Stimulated activated CD4-positive, alpha-beta T cell treated with anti-CD3 and anti-CD28 coated beads, Interleukin-4, amount 100 ng/mL, for 48 hours (primary cell): ENCODE measurements at places on chromosomes 12 and 14.

- no peak for DNase-seq
These were observed 39.4 kb upstream of the PPP1CC start for GRCh38 chr12:110782094-110782493.

GRCh38 chr12:21551841-21552465, 25.9 kb downstream of the SPX start:
- no peak for DNase-seq

DNA sequence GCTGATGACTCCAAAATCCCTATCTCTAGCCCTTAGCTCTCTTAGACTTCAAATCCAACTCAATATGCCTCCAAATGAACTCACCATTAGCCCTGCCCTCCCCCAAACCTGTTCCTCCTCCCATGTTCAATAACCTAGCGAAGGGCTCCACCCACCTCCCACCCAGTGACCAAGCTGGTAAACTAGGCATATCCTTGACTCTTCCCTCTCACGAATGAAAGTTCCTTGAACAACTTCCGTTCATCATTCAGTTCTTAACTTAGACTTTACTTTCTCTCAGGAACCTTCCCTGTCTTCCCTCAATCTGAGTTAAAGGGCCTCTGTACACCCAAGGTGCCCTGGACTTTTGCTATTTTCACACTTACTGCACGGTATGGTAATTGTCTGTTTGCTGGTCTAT, 1.9 kb upstream of the KLHDC1 start:
- no peak for DNase-seq

- DNase-seq: no peak
These were observed 377.4 kb downstream of the NAV3 start for GRCh38 chr12:78208092-78208491.

DNA sequence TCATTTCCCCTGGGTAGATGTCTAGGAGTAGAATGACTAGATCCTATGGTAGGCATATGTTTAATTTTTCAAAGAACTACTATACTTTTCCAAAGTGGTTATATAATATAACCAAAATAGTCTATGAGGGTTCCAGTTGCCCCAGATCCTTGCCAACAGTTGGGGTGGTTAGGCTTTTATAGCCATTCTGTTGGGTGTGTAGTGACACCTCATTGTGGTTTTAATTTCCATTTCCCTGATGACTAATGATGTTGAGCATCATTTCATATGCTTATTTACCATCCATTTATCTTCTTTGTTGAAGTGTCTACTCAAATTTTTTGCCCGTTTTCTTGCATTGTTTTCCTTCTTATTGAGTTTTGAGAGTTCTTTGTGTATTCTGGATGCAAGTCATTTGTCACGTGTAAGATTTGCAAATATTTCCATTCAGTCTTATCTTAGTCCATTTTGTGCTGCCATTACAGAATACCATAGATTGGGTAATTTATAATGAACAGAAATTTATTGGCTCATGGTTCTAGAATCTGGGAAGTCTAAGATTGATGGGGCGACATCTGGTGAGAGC, 4.7 kb downstream of the SYNE2 start:
- no peak for DNase-seq

DNA sequence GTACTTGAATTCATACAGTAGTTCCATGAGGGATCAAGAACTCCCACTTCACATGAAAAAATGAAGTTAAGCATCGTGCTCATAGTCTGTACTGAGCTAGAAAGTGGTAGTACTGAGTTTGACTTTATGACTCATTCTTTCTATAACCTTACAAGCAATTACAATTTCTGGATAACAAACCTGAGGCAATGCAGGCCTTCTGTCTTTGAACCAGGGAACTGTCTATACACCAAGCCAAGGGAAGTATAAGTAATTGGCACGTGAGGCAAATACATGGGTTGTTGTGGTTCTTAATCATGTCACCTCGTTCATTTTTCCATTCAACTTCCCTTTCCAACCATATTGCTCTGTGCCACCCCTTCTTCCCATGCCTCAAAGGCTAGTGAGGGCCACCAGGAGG, 16.8 kb downstream of the GNS start:
- no peak for DNase-seq

- DNase-seq: no peak
These were observed 544.2 kb downstream of the ETNK1 start for GRCh38 chr12:23169012-23169695.

DNA sequence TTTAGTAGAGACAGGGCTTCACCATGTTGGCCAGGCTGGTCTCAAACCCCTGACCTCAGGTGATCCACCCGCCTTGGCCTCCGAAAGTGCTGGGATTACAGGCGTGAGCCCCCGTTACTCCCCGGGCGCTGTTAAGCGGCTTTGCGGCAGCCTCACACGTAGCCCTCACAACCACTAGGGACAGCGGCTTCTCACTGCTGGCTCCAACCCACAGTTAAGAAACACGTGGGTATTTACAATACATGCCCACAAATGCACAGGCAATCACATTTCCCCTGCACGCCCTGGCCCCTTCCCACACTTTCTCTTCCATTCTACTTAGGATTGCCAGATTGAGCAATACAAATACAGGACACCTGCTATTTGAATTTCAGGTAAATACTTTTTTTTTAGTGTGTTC, 37.0 kb upstream of the EIF5 start:
- no peak for DNase-seq

DNA sequence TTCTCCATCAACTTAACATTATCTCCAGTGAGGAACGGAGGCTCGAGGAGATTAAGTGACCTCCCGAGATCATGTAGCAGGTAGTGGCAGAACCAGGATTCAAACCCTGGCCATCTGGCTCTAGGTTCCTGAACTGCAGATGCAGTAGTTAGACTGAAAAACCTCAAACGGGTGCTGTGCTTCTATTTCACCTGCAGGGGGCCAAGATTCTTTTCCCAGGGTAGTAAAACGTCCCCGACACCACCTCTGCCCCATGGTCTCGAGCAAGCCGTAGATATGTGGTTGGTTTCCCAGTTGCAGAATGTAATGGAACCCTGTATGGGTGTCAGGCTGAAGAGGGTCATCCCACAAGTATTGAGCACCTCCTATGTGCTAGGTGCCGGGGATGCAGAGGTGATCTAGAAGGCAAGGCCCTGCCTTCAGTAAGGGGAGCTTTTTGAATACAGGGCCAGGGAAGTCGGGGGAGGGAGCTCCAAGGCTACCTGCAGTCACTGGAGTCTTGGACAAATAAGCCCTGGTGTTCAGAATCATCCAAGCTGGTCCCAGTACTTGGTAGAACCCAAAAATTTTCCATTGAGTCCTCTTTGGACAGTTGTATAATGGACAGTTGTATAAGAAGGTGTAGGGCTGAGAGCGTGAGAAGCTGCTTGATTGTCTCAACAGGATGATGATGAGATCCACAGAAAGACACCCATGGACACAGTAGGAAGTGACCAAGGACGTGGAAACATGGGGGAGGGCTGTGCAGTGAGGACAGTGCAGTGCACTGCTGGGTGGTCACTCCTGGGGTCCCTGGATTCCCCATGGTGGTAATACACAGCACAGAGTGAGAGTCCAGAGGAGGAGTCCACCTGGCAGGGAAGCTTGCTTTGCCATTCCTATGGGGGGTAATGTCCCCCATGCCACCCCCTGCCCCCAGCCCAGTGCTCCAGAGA, 197.2 kb downstream of the CHST11 start:
- DNase-seq: no peak

GRCh38 chr12:2494486-2495192, 300.1 kb upstream of the FKBP4 start:
- no peak for DNase-seq

DNA sequence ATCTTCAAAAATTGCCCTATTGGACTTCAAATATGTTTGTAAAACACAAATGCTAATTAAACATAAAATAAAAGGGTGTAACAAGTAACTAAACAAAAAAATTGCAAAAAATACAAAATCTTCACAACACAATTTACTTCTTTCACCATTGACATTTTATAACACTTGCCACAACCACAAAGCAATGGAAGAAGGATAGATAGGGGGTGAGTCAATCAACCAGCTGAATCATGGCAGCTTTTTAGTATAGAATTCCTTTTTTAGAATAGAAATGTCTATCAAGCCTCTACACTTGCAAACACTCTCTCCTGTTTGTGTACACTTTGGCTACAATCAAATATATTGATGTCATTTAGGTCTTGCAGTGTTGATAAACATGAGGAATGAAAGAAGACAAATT, 232.7 kb downstream of the SLC16A7 start:
- no peak for DNase-seq

DNA sequence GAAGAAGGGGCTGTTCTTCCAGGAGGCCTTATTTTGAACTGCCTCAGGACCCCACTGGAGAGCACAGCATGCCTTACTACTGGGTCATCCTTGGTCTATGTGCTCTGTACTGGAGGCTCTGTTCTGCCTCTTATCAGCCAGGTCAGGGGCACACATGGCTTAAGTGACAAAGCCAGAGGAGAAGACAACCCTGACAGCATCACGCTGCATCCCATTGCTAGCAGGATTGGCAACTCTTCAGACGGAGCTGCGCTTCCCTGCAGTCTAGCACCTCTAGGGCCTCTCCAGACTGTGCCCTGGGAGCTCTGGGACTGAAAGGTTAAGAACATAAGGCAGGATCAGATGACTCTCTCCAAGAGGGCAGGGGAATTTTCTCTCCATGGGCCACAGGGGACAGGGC, 17.3 kb upstream of the TIGAR start:
- no peak for DNase-seq

DNA sequence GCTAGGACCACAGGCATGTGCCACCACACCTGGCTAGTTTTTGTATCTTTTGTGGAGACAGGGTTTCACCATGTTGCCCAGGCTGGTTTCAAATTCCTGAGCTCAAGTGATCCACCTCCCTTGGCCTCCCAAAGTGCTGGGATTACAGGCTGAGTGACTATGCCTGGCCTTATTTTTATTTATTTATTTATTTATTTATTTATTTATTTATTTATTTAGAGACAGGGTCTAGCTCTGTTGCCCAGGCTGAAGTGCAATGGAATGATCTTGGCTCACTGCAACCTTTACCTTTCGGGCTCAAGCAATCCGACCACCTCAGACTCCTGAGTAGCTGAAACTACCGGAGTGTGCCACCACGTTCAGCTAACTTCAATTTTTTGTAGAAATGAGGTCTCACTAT, 117.0 kb upstream of the MAX start:
- DNase-seq: no peak

DNA sequence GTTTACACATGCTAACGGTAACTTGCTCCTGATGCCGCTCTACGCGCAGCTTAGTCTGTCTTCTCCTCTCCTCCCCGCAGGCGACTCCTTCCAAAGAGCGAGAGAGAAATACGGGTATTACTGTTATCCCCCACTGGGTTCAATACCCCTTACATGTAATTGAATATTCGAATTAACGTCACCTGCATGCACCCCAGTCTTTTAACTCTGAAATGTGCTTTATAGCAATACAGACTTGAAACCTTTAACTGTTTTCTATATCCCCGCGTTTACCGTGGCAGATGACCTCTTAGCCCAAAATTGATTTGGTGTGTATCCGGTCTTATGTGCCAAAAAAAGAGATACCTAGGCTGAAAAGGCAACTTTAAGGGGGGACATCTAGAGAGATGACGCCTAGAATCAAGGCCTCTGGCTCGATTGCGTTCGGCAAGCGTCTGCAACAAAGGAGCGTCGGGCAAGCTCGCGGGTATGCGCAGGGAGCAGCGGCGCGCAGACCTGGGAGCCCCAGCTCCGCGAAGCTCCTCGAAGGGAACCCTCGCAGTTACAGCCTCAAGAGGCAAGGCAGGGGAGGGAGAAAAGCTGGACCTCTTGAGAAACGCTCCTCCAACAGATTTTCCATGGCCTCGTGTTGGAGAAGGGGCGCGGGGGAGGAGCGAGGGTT, 6.8 kb upstream of the FOXG1 start:
- no peak for DNase-seq

DNA sequence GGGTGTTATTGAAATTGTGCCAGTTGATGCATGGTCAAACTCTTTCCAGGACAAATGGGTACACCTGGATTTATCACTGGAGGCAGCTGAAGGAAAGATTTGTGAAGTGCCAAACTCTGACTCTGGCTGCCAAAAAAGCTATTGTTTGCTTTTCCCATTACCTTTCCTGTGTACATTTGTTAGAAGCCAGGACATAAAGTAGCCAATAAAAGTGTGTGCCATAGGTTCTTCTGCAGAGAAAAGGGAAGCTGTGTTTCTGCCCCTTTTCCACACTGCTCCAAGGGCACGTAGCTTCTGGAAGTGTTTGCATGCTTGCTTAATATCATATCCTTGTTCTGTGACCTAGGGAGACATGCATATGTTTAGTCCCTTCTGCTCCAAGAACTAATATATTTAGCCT, 1114.4 kb downstream of the SLC16A7 start:
- DNase-seq: no peak

GRCh38 chr14:42079911-42080310, 473.2 kb downstream of the LRFN5 start:
- no peak for DNase-seq

- DNase-seq: no peak
These were observed 11.8 kb upstream of the CD27 start for GRCh38 chr12:6432991-6433390.

- no peak for DNase-seq
These were observed 1188.2 kb upstream of the TMEM132C start for GRCh38 chr12:127078577-127079350.

GRCh38 chr14:71701990-71702389, 230.2 kb upstream of the RGS6 start:
- no peak for DNase-seq
